NCI-H446 (cell line): ENCODE measurements at places on chromosomes 1 and 21.

DNA sequence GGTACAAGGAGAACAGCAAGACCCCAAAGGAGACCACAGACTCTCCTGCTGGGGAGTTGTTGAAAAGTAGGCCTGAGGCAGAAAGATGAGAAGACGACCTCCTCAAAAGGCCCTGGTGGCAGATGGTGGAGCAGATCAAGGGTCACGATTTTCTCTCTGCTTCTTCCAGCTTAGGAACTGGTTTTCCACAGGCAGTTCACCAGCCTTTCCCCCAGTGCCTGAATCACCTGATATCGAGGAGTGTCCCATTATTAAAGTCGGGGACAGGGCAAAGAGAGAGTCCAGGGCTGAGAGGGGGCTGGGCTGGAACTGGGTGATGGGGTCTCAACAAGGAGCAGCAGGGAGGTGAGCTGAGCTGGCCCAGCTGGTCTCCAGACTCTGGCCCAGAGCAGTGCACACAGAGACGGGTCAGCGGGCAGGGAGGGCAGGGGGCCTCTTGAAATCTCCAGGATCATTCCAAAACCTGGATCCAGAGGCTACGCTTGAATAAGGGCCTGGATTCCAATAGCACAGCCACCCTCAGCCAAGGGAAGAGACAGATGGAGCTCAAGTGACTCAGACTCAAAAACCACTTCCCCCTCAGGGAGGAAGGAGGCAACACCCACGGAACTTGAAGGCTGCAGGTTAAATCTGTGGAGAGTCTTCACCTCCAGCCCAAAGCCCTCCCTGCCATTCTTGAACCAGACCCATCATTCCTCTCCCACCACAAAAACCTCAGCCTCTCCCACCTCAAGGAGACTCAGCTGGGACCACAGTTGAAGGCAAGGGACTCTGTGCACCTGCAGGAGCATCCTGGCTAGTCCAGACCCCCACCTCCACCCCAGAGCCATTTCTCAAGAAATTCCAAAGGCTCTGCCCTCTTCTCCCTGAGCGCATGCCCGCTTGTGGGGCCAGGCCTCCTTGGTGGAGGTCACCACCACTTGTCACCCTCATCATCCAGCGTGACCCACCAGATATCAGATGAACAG, at the start of gene S100A5:
S100A5 (minus strand) TSS at position 541 of the 968 bp plus-strand sequence. CDS start 743 bp downstream, outside the sequence.
- DNase-seq, result peak; percentile 82

DNA sequence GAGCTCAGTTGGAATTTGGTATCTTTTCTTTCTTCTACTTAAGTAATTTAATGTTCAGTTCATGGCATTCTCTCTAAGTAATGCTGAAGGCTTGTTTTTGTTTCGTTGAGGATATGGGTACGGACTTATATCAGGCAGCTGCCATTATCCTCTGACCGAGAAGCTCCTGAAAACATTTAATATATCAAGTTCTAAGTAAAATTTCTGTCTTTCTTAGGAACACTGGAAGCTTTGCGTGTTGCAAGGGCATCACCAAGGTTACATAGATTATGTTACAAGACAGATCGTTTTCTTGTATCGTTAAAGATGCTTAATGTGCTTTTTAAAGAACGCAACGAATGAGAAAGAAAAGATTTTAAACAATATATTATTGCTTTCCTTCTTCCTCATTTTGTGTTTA, 1.0 kb upstream of the GALNT2 start:
- no peak for DNase-seq

DNA sequence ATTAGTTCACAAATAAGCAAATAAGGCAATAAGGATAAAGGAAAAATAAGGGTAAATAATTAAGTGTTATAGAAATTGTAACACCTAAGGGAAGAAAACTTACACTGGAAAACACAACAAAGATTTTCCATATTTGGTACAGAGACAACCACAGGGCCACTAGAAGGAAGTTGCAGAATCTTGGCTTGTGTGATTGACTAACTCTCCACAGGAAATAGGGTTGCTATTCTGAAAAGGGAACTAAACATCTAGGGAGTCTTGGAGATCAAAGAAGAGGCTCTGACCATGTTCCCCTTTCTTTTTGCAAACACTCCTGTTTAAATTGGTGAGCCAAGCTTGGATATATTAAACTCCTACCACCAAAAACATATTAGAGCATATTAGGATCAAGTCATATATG, 59.1 kb downstream of the APCS start:
- no peak for DNase-seq

DNA sequence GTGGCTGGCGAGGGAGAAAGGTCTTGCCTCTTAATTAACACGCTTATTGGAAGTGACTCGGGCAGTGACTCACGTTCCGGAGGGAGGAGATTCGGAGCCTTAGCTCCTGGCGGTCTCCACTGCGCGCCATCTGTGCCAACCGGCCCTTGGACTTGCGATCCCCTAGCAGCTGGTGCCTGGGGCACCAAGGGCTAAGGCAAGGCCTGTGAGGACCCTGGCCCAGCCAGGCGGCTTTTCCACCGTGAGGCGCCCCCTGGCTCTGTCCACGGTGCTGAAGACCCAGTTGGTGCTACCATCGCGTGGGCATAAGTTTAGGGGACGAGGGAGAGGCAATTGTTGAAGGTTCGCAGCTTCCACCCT, 1.3 kb upstream of the SYT6 start:
- DNase-seq, result peak; percentile 87

DNA sequence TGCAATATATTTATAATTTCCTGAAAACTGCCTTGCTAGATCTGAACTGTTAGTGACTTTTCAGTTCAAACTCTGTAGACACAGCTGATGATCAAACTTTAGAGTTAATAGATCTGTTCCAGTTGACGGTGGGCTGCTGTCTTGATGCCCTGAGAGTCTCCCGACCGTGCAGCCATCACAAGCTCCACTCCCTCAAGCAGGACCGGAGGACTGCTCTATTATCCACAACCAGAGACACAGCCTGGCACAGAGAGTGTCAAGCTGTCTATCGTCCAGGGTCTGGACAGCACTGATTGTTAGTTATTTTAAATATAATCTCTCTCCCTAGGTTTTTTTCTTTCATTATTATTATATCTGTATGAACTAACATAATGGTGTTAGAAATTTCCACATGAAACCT, 8.0 kb downstream of the CHODL start:
- no peak for DNase-seq

GRCh38 chr1:165738794-165739193, 29.9 kb downstream of the TMCO1 start:
- no peak for DNase-seq

DNA sequence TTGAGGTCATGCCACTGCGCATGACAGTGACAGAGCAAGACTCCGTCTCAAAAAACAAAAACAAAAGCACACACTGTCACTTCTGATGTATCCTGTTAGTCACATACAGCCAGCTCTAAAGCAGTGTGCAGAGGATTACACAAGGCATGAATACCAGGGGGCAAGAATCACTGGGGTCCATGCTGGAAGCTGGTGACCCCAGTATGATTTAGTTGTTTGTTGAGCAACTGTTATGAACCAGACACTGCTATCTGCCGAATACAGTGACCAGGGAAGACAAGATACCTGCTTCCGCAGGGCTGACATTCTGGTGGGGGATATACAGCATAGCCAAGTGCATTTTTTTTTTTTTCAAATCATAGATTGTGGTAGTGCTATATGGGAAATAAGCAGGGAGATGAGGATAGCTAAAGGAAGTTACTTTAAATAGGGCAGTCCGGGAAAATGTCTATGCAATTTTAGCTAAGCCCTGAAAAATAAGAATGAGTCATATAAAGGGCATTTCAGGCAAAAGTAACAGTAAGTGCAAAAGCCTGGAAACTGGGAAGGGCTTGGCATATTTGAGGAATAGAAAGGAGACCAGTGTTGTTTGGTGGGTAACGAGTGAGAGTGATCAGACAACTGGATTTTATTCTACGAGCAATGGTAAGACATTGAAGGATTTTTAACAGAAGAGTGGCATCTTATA, 69.7 kb downstream of the ADSS2 start:
- no peak for DNase-seq

GRCh38 chr1:235818632-235819136, 48.0 kb downstream of the LYST start:
- DNase-seq, result no peak

- DNase-seq, result no peak
Measured at GRCh38 chr1:5904551-5904950, 87.7 kb downstream of the NPHP4 start.

GRCh38 chr1:78840453-78841271, 165.9 kb downstream of the ADGRL4 start:
- peak; percentile 92 for DNase-seq

DNA sequence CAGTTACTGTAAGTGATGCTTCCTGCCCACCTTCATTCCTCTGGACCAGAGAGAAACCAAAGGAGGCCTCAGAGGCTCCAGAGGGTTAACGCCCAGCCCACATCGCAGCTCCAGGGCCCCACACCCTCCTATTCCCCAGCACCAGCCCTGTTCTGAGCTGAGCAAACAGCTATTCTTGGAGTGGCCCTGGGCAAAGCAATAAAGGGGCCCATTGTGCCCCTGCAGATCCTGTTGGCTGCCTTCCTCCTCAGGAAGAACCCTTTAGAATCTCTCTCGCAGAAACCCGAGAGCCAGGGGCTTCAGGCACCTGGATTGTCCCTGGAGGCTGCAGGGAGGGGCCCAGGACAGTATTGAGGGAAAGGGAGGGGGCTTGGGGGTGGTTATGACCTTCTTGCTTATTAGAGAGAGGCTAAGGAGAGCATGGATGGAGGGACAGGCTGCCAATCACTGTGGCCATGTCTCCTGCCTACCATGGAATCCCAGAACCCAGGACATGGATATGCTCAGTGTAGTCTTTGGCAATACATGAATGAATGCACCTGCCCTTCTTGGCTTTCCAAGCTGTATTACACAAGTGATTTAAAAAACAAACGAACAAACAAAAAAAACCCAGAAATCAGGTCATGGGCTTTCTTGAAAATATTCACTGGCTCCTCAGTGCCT, 9.2 kb downstream of the PADI2 start:
- no peak for DNase-seq

DNA sequence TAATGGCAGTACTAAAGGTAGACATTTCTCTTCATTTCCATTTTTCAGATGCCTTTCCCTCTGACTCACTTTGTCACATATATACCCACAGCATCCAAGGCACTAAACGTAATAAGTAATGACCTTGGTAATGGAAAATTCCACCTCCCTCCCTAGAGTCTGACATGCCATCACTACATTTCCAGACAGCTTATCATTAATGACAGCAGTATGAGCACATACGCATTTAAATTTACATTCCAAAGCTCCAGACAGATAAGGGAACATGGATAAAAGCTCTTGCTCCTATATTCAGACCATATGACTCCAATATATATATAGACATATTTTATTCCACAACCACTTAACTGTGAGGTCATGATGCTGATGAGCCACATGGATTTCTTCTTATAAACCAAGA, 191.7 kb upstream of the GORAB start:
- DNase-seq, result no peak

GRCh38 chr1:212196355-212196754, 88.9 kb upstream of the PPP2R5A start:
- DNase-seq, result no peak

DNA sequence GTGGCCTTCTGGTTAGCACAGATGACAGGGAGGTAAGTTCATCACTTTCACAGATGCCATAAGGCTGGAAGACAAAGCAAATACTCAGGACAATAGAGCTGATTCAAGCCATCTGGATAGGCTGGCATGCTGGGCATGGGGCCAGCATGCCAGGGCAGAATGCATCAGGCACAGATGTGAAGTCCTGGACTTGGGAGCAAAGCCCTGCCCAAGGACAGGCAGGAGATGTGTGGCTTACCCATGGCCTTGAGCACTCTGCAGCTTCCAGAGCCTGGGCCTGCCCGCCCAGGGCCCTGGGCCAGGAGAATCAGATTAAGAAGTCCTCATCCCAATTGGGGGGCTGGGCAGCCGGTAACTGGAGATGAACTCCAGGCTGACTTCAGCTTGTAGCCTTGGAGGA, 135.7 kb upstream of the ZC3H12A start:
- peak; percentile 59 for DNase-seq

DNA sequence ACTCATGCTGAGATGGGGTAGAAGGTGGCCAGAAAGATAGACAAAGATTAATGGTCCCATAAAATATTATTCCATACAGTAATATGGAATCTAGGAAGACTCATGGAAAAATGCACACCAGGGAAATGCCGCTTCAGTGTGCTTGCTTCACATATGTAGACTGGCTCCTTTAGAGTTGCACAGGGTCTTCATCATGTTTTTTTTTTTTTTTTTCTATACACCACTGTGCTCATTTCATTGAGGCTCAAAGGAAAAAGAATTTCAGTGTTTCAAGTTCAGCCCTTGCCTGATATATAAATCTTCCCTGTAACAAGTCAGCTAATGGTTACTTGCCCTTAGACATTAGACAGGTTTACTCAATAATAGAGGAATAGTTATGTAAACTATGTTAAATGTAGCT, 33.2 kb downstream of the KCNK2 start:
- DNase-seq, result no peak

GRCh38 chr21:26965907-26966581, 844 bp downstream of the ADAMTS5 start:
- peak; percentile 23 for DNase-seq

DNA sequence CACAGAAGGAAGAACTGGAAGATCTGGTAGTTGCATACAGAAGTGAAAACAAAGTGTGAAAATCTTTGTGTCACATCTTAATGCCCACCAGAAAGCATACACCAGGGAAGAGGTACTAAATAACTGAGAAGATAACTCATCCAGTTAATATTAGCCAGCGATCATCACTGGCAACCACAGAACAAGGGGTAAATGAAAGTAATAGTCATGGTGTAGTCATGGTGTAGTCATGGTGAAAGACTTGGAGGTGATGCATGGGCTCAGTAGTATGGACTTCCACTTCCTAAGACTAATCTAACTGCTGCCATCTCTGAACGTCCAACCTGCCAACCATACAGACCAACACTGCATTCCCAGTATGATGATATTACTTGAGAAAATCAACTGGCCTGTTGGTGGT, 481.2 kb upstream of the NR5A2 start:
- DNase-seq, result no peak

DNA sequence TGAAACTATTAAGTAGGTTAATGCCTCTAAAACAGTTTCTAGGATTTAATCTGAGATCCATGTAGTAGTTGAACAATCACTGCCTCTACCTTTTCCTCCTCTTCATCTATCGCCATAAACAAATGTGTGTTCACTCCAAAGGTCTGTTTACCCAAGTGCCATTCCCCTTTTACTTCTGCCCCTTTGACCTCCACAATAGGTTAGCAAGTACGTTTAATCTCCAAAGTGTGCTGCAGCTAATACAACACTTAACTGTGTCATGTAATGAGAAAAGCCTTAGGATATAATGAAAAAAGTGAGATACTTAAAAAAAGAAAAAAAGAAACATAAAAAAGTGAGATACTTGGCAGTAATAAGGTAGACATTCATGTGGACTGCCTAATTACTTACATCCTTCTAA, 28.2 kb downstream of the GPBP1L1 start:
- DNase-seq, result no peak

GRCh38 chr1:204859861-204860267, 10.8 kb upstream of the NFASC start:
- DNase-seq, result no peak

GRCh38 chr21:38909109-38909508, 103.4 kb downstream of the ETS2 start:
- DNase-seq, result no peak

GRCh38 chr21:37536616-37537278, 170.2 kb downstream of the DYRK1A start:
- no peak for DNase-seq
